ENCODE measurements at places on chromosomes 3 and 15.

GRCh38 chr3:13648060-13649001, 99.4 kb downstream of the FBLN2 start:
- DNase-seq = peak; percentile 38

DNA sequence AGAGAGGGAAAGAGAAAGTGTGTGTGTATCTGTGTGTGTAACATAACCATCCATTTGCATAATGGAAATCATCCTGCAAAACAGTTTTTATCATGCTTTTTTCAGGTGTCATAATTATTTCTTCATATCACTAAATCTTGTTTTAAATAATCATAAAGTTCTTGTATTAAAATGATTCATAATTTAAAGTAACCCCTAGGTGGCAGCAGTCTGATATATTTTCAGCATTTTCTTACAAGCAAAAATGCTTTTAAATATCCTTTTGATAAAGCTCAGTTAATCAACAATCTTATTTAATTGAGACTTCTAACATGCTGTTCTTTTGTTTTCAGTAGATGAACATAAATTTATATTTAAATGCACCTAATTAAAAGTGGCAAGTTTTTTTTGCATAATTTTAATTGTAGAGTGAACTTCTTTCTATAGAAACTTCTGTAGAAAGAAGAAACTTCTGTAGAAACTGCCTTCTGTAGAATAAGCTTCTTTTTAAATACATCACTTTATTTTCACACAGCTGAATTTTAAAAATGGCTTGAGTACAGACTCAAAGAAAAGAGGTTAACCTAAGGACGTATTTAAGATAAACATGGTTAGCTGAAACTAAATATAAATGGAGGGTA, 72.5 kb downstream of the OPA1 start:
- no peak for DNase-seq

DNA sequence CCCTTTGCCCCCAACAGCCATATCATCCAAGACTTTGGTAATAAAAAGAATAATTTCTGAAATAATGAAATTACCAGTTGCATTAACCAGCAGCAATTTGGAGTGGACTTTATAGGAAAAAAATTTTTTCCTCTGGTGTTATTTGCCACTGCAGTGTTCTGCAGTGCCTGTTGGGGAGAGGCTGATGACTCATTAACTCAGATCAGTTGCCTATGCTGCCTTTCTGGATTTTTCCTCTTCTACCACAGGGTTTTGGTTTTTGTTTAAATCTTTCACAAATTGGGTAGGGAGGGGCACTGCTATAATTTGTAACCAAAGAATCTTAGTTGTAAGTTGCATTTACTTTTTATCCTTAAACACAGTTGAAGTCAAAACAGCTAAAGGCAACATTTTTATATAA, 22.7 kb downstream of the ATP6V1A start:
- DNase-seq = no peak

DNA sequence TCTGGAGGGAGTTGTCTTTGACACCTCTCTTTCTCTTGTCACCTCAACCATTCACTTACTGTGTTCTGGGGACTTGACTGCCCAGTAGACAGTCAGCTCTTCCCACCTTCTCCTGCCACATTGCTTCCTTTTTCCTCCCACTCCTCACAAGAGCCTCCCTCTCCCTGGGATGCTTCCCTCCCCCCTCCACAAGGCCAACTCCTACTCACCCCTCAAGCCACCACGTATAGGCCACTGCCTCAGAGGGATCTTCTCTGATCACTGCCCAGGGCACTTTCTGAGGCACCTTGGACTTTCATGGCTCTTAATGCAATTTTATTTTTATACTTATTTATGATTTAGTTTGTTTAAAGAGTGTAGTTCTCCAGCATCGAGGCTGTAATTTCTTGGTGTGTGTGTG, 23.2 kb downstream of the THSD4 start:
- DNase-seq = no peak

- no peak for DNase-seq
Observed at GRCh38 chr3:148379763-148380382, 317.8 kb upstream of the AGTR1 start.

- DNase-seq = no peak
Observed at GRCh38 chr15:70789213-70789612, 25.9 kb upstream of the UACA start.

DNA sequence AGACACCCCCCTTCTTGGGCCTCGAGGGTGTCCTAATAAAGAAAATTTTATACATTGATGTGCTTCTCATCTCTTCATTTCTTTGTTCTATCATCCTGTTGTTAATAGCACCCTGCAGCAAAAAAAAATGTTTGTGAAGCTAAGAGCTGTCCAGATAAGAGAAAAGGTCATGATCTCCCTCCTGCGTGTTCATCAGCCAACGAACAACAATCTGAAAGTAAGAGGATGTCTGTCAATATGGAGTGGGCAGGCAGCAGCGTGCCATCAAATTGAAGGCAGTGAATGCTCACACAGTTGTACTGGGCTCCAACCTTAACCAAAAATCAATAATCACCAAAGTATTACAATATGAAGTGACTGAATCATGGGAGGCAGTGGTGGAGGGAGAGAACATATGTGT, 418.6 kb upstream of the ONECUT1 start:
- no peak for DNase-seq

- DNase-seq = no peak
Observed at GRCh38 chr3:167653760-167654159, at the start of gene WDR49. TSS of gene WDR49 (minus strand) at chr3:167653942. CDS start at chr3:167653425, 517 bp downstream.

DNA sequence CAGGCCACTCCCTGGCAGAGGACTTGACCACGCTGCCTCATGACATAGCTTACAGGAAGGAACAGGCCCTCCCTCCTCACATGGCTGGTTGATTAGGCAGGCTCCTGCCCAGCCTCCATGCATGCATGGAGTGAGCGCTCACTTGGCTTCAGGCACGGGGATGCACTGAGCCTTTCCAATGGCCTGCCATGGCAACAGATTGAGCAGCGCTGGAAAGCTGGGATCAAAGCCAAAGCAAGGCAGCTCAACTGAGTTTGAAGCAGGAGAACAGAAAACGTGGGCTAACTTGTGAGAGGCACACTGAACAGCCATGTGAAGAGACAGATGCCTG, 5.9 kb upstream of the GRAMD2A start:
- no peak for DNase-seq

- no peak for DNase-seq
Observed at GRCh38 chr3:71039332-71039731, 544.2 kb downstream of the FOXP1 start.

GRCh38 chr3:197811343-197811742, 20.3 kb downstream of the LRCH3 start:
- DNase-seq = no peak

- no peak for DNase-seq
Observed at GRCh38 chr15:67753891-67754290, 71.4 kb upstream of the SKOR1 start.

GRCh38 chr15:76158226-76158625, 98.4 kb downstream of the TMEM266 start:
- no peak for DNase-seq

DNA sequence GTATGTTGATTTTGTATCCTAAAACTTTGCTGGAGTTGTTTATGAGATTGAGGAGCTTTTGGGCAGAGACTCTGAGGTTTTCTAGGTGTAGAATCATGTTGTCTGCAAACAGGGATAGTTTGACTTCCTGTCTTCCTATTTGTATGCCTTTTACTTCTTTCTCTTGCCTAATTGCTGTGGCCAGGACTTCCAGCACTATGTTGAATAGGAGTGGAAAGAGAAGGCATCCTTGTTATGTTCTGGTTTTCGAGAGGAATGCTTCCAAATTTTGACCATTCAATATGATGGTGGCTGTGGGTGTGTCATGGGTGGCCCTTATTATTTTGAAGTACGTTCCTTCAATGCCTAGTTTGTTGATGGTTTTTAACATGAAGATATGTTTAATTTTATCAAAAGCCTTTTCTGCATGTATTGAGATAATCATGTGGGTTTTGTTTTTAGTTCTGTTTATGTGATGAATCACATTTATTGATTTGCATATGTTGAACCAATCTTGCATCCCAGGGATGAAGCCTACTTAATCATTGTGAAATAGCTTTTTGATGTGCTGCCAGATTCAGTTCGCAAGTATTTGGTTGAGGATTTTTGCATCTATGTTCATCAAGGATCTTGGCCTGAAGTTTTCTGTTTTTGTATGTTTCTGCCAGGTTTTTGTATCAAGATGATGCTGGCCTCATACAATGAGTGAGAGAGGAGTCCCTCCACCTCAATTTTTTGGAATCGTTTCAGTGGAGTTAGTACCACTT, 188.1 kb downstream of the MINAR1 start:
- DNase-seq = no peak

DNA sequence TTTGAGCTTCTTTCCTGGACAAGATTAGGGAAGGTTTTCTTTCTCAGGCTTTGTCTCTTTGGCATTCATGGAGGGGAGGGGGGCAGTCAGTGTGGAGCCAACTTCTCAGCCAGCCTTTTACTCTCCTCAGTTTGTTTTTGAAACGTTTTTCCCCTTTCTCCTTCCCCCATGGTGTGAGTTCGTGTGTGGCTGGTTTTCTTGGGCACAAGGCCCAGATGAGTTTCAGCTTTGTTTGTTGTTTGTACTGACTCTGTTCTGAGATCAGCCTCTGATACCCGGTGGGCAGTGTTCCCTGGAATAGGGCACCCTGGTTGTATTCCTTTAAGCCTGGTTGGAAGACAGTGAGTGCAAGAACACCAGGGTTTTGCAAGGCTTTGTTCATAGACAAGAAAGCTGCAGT, 168.2 kb upstream of the RARB start:
- DNase-seq = no peak

GRCh38 chr15:73687351-73687750, 3.2 kb downstream of the CD276 start:
- no peak for DNase-seq

GRCh38 chr3:19959505-19959904, 12.6 kb downstream of the RAB5A start:
- DNase-seq = no peak

DNA sequence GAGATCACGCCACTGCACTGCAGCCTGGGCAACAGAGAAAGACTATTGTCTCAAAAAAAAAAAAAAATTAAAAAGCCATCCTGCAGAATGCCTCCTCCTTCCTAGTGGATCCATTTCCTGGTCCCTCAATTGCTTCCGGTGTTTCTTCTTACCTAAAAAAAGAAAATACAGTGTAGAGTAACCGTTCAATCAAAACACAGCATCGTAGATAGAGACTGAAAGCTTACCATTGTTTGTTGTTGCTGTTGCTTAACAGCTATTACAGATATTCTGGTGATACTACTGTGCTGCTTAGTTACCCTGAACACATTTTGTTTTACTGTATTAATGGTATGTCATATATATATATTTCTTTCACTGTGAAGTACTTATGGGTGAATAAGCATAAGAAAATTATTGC, 105.5 kb upstream of the LRRFIP2 start:
- no peak for DNase-seq

GRCh38 chr3:136728473-136728872, 23.7 kb downstream of the STAG1 start:
- DNase-seq = no peak

- DNase-seq = no peak
Observed at GRCh38 chr3:42742688-42743087, 30.4 kb downstream of the CCDC13 start.

- no peak for DNase-seq
Observed at GRCh38 chr3:25453619-25454004, 25.5 kb downstream of the RARB start.

DNA sequence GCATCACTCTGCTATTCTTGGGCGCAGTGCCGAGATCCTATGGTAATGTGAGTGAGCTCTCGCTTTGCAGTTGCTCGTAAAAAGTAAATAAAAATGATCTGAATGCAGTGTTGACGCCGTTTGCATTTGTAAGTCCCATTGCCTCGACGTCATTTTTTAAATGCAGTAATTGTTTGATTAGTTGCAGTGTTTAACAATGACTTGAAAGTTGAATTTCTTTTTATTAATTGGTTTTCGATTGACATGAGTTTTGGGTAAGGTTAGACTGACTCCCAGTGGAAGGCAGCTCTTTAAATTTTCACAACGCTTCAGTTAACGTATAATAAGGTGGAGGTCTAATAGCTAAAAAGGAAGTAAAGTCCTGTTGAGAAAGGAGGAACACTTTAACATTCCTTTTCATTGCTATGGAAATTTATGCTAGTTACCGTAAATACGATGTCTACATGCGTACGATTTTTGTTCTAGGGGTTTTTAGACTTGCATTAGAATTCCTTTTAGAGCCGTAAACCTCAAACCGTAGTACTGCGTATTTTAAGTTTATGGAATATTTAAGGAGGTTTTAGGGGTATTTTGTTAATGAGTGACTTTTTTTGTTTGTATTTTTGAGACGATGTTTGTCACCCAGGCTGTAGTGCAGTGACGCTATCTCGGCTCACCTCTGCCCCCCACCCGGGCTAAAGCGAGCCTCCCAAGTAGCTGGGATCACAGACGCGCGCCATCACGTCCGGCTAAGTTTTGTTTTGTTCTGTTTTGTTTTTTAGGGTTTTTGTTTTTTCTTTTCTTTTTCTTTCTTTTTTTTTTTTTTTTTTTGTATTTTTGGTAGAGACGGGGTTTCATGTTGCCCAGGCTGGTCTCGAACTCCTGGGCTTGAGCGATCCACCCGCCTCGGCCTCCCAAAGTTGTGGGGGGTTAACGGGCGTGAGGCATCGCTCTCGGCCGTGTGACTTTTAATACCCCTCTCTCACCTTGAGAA, 1.4 kb downstream of the MORF4L1 start:
- DNase-seq = no peak

GRCh38 chr15:42045211-42045615, 24.4 kb upstream of the PLA2G4E start:
- no peak for DNase-seq

- no peak for DNase-seq
Observed at GRCh38 chr15:73686781-73687256, 2.6 kb downstream of the CD276 start.

GRCh38 chr3:23611737-23612295, 193.9 kb upstream of the UBE2E1 start:
- no peak for DNase-seq

DNA sequence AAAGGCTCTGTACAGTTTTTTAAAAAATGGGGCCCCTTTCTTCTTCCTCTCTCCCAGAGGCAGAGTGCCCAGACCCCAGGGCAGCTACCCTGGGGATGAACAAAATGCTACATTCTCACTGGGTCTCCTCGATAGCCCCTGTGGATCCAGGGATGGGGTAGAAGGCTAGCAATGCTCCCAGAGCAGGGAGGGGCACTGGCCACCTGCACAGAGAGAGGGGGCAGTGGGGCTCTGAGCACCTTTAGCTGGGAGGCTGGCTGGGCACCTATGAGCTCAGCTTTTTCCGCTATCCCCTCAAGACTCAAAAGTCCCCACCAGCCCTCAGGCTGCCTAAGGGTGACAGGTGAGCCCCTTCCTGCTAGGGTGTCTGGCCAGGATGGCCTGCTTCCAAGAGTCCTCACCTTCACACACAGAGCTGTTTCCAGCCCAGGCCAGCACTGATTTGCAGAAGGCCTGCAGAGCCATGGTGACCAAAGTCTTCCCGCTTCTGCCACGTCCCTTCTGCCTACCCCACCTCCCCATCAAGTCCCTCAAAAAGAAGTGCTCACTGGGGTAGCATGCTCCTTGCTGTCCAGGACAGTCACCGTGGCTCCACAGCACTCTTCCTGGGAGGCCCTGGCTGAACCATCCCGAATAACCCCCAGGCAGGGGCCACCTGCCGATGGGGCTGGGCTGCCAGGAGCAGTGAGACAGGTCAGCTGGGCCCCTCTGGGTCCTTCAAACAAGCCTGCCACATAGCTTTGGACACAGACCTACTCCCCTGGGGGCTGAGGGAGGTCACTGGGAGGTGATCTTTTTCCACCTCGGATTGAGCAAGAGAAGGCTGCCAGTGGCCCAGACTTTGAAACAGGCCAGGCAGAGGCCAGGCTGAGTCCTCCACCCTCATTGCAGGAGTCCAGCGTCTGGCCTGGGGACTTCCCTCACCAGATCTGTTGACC, 20.4 kb downstream of the BMF start:
- no peak for DNase-seq

All from activated CD4-positive, CD25-positive, alpha-beta regulatory T cell treated with anti-CD3 and anti-CD28 coated beads, Interleukin-2, amount 50 U/mL, for 16 hours (primary cell).